NCI-H1092 (cell line): ENCODE measurements at places on chromosomes 1 and 21.

DNA sequence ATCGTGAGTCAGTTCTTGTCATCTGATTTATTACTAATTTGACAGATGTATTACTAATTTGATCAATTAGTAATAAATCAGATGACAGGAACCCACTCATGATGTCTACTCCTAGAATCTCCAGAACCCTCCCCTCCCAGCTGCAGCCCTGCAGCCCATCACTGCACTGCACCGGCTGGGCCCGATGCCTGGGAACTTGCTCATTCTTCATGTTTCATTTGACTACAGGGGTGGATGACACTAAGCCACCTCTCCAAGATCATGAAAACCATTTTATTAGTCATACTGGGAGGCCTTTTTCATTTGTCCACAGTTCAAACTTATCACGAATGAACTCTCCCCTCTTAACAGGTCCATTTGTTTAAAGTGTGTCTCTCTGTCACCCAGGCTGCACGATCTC lies 41.0 kb downstream of the KCNH1 start:
- DNase-seq: no peak

GRCh38 chr1:28437924-28438699 lies 67.7 kb upstream of the RCC1 start:
- no peak for DNase-seq

DNA sequence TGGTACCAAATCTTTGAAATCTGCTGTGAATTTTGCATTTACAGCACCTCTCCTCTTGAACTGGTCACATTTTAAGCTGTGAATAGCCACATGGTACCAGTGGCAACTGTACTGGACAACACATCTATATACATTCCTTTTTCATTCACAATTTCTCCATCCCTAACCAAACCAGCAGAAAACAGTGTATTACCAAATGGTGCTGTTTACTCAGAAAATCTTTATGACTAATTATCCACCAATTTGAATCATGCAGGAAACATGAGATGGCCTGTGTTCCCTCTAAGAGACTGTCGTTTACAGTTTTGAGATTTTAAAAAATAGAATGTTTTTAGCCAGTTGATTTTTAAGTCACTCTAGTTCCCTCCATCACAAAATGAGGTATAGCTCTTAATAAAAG lies 17.6 kb upstream of the CCT8 start:
- DNase-seq: no peak

DNA sequence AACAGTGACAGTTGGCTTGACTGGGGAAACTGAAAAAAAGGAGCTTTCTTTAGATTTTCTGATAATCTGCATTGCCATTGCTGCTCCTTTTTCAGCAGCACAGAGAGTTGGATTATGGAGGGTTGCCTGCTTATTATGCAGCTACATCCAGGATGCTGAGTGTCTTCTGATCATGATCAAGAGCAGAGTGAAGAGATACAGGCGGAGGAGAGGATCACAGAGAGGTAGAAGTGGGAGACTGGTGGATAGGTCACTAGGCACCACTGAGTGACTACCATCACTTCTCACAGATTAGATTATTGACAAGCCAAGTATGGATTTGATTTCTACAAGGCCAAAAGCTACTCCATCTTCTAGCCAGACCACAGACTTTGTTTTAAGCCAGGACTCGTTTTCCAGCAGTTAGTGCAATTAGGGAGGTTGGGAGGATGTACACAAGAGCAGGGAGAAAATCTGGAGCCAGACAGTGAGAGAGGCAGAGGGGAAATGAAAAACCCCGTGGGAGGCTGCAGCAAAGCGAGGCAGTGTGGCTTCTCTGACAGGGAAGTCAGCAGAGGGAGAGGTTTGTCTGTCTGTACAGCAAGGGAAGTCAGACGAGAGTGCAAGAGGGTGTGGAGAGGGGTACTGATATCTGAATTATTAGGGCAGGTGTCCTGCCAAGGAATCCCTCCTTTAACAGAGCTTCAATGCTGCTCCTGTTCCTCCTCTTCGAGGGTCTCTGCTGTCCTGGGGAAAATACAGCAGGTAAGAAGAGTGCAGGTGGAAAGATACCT lies at the start of gene CD1E:
TSS of gene CD1E (plus strand) at position 592 of the 773 bp plus-strand sequence. CDS start at position 687, 95 bp downstream.
- DNase-seq: no peak

DNA sequence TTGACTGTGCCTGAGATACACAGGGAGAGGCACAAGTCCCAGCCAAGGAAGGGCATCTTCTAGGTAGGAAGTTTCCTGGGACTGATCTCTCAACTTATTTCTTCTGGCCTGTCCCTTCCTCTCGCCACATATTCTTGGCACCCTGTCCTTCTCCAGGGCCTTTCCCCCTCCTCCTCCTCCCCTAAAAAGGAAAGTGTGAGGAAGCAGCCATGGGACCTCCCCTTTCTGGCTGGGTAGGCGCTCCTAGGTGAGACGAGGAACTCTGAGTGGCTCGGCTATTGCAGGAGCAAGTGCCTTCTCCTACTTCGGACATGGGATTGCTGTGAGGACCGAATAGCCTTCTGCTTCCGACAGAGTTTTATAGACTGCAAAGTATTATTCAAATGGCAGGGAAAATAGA lies 15.5 kb upstream of the MTARC2 start:
- DNase-seq: no peak

GRCh38 chr1:225179686-225180085 lies 248.2 kb downstream of the LBR start:
- DNase-seq: no peak
